NCI-H2081 (cell line): ENCODE measurements at places on chromosomes 13 and 19.

- no peak for DNase-seq
Measured at GRCh38 chr13:95708391-95708774, 31.4 kb downstream of the DNAJC3 start.

DNA sequence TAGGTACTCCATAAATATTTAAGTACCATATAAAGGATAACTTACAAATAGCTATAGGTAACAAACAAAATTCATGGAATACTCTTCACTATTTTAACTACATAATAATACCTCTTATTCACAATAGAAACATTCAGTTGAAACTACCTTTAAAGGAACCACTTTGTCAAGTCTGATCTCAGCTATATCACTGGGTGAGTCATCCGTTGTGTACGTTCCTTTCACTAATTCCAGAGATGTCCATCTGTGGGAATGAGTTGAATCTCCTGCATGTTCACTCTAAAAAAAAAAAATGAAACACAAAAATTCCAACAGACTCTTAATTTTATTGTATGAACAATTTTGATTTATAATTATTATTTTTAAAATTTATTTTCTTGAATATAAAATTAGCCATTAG lies 149.4 kb upstream of the FBXL3 start:
- DNase-seq, result no peak

DNA sequence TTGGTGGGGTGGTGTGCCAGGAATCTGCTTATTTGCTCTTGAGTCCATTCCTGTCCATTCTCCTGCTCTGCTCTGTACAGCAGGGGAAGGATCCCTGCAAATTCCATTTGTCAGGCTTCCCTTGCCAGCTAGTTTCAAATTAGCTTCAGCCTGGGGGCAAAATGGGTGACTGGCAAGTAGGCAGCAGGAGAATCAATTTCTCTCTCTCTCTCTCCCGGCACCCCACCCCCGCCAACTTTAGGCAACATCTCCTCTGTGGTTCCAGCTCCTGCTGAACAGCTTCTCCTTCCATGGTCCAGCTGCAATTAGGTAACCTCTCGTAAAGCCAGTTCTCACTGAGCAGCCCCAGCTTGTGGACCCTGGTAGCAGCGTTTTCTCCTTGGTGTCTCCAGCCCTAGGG lies 6.7 kb upstream of the MYCBP2 start:
- DNase-seq, result no peak

DNA sequence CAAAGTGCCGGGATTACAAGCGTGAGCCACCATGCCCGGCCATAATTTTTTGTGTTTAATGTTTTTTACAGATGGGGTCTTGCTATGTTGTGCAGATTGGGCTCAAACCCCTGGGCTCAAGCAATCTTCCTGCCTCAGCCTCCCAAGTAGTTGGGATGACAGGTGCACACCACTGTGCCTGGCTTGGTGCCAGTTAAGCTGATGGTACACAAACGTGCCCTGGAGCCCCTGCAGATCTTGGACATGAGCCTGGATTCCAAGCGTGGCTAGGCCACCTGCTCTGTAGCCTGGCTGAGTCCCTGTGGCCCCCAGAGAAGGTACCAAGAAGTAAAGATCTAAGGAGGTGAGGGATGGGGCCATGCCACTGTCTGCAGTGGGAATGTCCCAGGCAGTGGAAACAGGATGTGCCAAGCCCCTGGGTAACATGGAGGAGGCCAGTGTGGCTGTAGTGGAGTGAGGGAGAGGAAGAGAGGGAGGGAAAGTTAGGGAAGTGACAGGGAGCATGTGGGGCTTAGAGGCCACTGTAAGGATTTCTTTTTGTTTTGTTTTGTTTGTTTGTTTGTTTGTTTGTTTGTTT lies 7.0 kb downstream of the PRODH2 start:
- DNase-seq, result peak; percentile 65

- no peak for DNase-seq
Measured at GRCh38 chr13:46565808-46566750, 13.1 kb downstream of the LRCH1 start.

GRCh38 chr19:12047868-12048267 lies 4.9 kb downstream of the ZNF878 start:
- DNase-seq, result no peak

GRCh38 chr19:19997656-19998268 lies 41.5 kb downstream of the ZNF682 start:
- DNase-seq, result no peak

DNA sequence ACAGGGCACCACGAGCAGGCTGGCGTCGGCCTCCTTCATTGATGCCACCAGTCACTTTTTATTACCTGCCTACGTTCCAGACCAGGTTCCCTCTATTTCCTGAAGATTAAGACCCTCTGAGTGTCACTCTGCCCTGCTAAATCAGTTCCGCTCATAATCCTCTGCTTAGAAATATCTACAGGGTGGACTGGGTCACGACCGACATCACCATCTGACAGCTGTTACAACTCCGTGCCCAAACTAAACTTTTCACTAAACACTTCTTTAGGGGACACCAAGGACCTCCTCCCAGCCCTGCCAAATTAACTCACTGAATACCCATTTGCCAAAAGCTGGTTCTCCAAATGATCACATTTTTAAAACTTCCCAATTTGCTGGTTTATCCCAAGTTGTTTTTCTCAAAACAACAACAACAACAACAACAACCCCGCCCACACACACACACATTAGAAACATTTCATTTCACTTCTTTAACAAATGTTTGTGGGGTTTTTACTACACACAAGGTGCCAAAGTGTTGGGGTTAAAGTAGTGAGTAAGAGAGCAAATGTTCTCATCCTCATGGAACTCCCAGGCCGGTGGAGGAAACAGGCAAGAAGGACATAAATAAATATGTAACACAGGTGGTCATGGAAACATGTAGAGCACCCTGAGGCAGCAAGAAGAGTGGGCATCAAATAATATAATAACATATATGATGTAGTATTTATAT lies 72.0 kb upstream of the PEG3 start:
- no peak for DNase-seq

GRCh38 chr13:48505012-48505411 lies 27.9 kb downstream of the RCBTB2 start:
- DNase-seq, result no peak

DNA sequence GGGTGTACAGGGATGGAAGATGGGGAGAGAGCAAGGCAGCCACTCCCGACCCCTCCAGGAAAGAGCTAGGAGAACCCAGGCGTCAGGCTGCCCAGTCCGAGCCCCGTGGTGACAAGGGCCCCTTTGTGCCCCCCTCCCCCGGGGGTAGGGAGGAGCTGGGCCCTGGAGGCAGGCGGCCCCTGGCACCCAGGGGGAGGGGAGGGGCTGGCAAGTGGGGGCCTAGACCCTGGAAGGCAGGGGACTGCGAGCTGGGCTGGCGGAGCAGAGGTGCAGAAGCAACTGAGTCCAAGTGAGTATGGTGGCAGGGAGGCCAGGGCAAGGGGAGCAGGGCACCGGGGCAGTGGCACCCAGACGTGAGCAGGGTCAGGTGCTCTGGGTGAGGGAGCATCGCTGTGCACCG lies at the start of gene MAG:
MAG (plus strand) TSS at position 246 of the 400 bp plus-strand sequence. CDS start 3,248 bp downstream, outside the sequence.
- DNase-seq, result no peak

GRCh38 chr13:99431927-99432608 lies 69.2 kb upstream of the TM9SF2 start:
- DNase-seq, result no peak

DNA sequence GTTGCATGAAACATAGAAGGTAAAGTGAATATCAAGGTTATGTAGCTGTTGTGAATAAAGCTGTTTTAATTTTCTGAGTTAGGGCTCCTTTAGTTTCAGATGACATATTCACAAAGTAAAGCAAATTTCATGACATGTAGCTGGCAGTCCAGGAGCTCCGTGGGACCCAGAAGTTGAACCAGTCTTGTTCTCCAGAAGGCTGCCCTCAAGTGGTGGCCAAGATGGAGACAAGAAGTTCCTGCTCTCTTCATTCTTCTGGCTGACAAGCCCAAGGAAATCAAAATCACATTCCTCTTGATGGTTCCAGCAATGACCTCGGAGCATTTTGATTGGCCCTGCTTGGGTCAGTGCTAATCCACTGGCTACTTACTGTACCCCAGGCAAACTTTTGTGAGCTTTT lies 128.7 kb downstream of the LIG4 start:
- DNase-seq, result no peak

- DNase-seq, result peak; percentile 81
Measured at GRCh38 chr13:43132911-43133310, 109.5 kb downstream of the DNAJC15 start.

- no peak for DNase-seq
Measured at GRCh38 chr13:27182844-27183497, 11.4 kb upstream of the USP12 start.
